ENCODE measurements at places on chromosomes 1 and 21. TPM values are rescaled to one million over a fixed set of nuclear protein-coding genes. Genes with fewer than 3 reads are reported as not detected.
A peak's percentile ranks its signal among the peaks of the same experiment; 100 is the strongest.

GRCh38 chr1:172145656-172146055 is 274.8 kb upstream of the C1orf105 start:
- no peak overlapping the region for H3K4me3 ChIP-seq
- no peaks in the 10 kb centered on the region for H3K27me3 ChIP-seq
- no peak for DNase-seq
- H3K4me1 ChIP-seq, result no peaks in the 10 kb centered on the region
- H3K36me3 ChIP-seq, result no peaks in the 10 kb centered on the region

- H3K36me3 ChIP-seq, result peaks cover 4% of the 10 kb centered on the region
- no peaks in the 10 kb centered on the region for H3K27me3 ChIP-seq
- no peaks in the 10 kb centered on the region for H3K4me1 ChIP-seq
- H3K4me3 ChIP-seq, result no peak overlapping the region
- H3K27ac ChIP-seq, result no peak overlapping the region
These were observed 15.2 kb downstream of the GADD45A start for GRCh38 chr1:67700220-67700619.

GRCh38 chr1:7613851-7614205 is 157.3 kb upstream of the VAMP3 start:
- H3K36me3 ChIP-seq, result no peaks in the 10 kb centered on the region
- no peak overlapping the region for H3K4me3 ChIP-seq
- H3K27ac ChIP-seq, result no peak overlapping the region
- H3K27me3 ChIP-seq, result no peaks in the 10 kb centered on the region
- no peaks in the 10 kb centered on the region for H3K4me1 ChIP-seq

- H3K27me3 ChIP-seq, result no peaks in the 10 kb centered on the region
- H3K4me1 ChIP-seq, result no peaks in the 10 kb centered on the region
These were observed 205.7 kb upstream of the PTBP2 start for GRCh38 chr1:96515925-96516324.

- no peak overlapping the region for H3K27ac ChIP-seq
- peaks cover 6% of the 10 kb centered on the region for H3K36me3 ChIP-seq
- H3K27me3 ChIP-seq, result no peaks in the 10 kb centered on the region
- no peak overlapping the region for H3K4me3 ChIP-seq
These were observed 41.3 kb downstream of the LRRC71 start for GRCh38 chr1:156961709-156962108.

GRCh38 chr1:233859446-233859845 is 45.0 kb upstream of the SLC35F3 start:
- no peaks in the 10 kb centered on the region for H3K36me3 ChIP-seq
- H3K4me3 ChIP-seq, result no peak overlapping the region
- no peak for DNase-seq
- no peak overlapping the region for H3K27ac ChIP-seq
- no peaks in the 10 kb centered on the region for H3K27me3 ChIP-seq

- peak overlapping the region; percentile 33 for H3K27ac ChIP-seq
- H3K36me3 ChIP-seq, result no peaks in the 10 kb centered on the region
These were observed 108.6 kb downstream of the CASZ1 start for GRCh38 chr1:10687782-10688408.

DNA sequence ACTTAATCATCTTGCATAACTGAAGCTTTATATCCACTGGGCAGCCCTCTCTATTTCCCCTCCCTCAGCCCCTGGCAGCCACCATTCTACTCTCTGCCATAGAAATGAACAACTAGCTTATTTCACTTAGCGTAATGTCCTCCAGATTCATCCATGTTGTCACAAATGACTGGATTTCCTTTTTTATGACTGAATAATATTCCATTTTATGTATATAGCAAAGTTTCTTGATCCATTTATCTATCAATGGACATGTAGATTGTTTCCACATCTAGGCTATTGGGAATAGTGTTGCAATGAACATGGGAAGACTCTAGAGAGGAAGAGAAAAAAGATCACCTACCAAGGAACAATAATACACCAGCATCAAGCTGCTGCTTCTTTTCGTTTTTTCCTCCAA is 32.1 kb upstream of the EEIG2 start:
- no peak for DNase-seq
- H3K27me3 ChIP-seq, result no peaks in the 10 kb centered on the region
- H3K4me3 ChIP-seq, result no peak overlapping the region
- no peaks in the 10 kb centered on the region for H3K4me1 ChIP-seq
- H3K27ac ChIP-seq, result no peak overlapping the region
- H3K36me3 ChIP-seq, result no peaks in the 10 kb centered on the region

GRCh38 chr1:1200876-1201810 is 5.2 kb downstream of the TNFRSF18 start:
- H3K27me3 ChIP-seq, result peaks cover 5% of the 10 kb centered on the region
- peak overlapping the region; percentile 48 for H3K4me3 ChIP-seq
- no peak overlapping the region for H3K27ac ChIP-seq
- H3K36me3 ChIP-seq, result no peaks in the 10 kb centered on the region
- H3K4me1 ChIP-seq, result peaks cover 9% of the 10 kb centered on the region
- no peak for DNase-seq

- no peaks in the 10 kb centered on the region for H3K36me3 ChIP-seq
- no peak overlapping the region for H3K4me3 ChIP-seq
- no peak overlapping the region for H3K27ac ChIP-seq
- no peaks in the 10 kb centered on the region for H3K27me3 ChIP-seq
- no peak for DNase-seq
- H3K4me1 ChIP-seq, result no peaks in the 10 kb centered on the region
These were observed 71.1 kb downstream of the IER5 start for GRCh38 chr1:181159451-181160140.

DNA sequence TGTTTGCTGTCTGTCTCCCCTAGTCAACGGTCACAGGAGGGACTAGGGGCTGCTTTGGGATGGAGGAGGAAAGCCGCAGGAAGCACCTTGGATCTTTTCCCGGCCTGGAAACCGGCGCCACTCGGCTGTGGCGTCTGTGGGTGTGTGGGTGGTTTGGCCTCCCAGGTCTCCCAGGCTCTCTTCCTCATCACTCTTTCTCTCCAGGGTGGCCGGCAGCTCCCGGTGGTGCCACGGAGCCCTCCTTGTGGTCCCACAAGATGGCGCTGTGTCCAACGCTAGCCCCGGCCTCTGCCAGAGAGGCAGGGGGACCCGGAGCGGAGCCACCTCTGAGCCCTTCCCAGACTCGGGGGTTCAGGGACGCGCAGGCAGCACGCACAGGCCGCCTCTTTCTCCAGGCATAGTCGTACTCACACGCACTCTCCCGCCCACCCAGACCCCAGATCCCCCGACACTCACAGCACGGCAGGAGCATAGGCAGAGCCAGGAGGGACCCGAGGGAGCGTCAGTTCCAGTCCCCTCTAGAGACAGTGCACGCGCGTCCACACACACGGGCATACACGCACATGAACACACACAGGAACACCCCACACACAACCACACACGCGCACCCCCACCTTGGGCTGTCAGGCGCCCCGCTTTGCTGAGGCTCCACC is 31.2 kb downstream of the CDCP2 start:
- H3K27ac ChIP-seq, result no peak overlapping the region
- no peaks in the 10 kb centered on the region for H3K27me3 ChIP-seq
- DNase-seq, result peak; percentile 77
- H3K4me1 ChIP-seq, result peaks cover 11% of the 10 kb centered on the region
- H3K4me3 ChIP-seq, result no peak overlapping the region

- no peaks in the 10 kb centered on the region for H3K36me3 ChIP-seq
- no peaks in the 10 kb centered on the region for H3K4me1 ChIP-seq
- no peak for DNase-seq
- no peak overlapping the region for H3K27ac ChIP-seq
- no peaks in the 10 kb centered on the region for H3K27me3 ChIP-seq
- no peak overlapping the region for H3K4me3 ChIP-seq
These were observed 61.0 kb downstream of the BACH1 start for GRCh38 chr21:29359718-29360117.

- no peak overlapping the region for H3K27ac ChIP-seq
- H3K4me1 ChIP-seq, result no peaks in the 10 kb centered on the region
- H3K36me3 ChIP-seq, result peaks cover 10% of the 10 kb centered on the region
- no peak for DNase-seq
- H3K4me3 ChIP-seq, result no peak overlapping the region
These were observed 21.1 kb downstream of the USP1 start for GRCh38 chr1:62457955-62458354.

The B3GALT2 gene
- total RNA-seq, result 1.9 TPM

The CNKSR1 gene
- total RNA-seq, result 1.2 TPM

The NUDT4B gene
- total RNA-seq, result 5.5 TPM

The ADAMTS5 gene
- total RNA-seq, result 2.5 TPM
